Smooth muscle cell of trachea (primary cell): ENCODE measurements at places on chromosomes 6 and 20. TPM values are rescaled to one million over a fixed set of nuclear protein-coding genes. Genes with fewer than 3 reads are reported as not detected.

The RBM24 gene
- total RNA-seq = 0.29 and 2.3 TPM in 2 replicates

The NT5E gene
- 428 and 588 TPM in 2 replicates for total RNA-seq

The SLPI gene
- total RNA-seq = 0.33 TPM in 1 of 2 replicates, not detected in the other

The TFAP2B gene
- total RNA-seq = not detected in 2 replicates

The CRISP2 gene
- not detected in 2 replicates for total RNA-seq

The VGLL2 gene
- total RNA-seq = not detected in 2 replicates

The CGA gene
- not detected in 2 replicates for total RNA-seq

The TRIM40 gene
- total RNA-seq = not detected in 2 replicates

The CCR6 gene
- total RNA-seq = not detected in 2 replicates

The SYNDIG1 gene
- total RNA-seq = 0.17 TPM in 1 of 2 replicates, not detected in the other

The SUPT3H gene
- 13.1 and 15.1 TPM in 2 replicates for total RNA-seq

The SYNE1 gene
- 106 and 127 TPM in 2 replicates for total RNA-seq

The SIRPG gene
- not detected in 2 replicates for total RNA-seq

The KCNK15 gene
- total RNA-seq = 0.29 and 1.3 TPM in 2 replicates

The F13A1 gene
- total RNA-seq = not detected in 2 replicates

The NKAPL gene
- 0.73 and 2.2 TPM in 2 replicates for total RNA-seq

The HTR1E gene
- not detected in 2 replicates for total RNA-seq

The SLC35D3 gene
- not detected in 2 replicates for total RNA-seq

The COL21A1 gene
- total RNA-seq = 4.6 and 17.6 TPM in 2 replicates

The MYBL2 gene
- 0.66 and 7.0 TPM in 2 replicates for total RNA-seq

The PCMTD2 gene
- total RNA-seq = 41.3 and 41.7 TPM in 2 replicates

The UTRN gene
- total RNA-seq = 135 and 142 TPM in 2 replicates

The ANGPT4 gene
- total RNA-seq = not detected in 2 replicates

The FAM209A gene
- not detected in 2 replicates for total RNA-seq

The TREM1 gene
- total RNA-seq = 0.50 TPM in 1 of 2 replicates, not detected in the other

The PDE10A gene
- 1.5 and 2.5 TPM in 2 replicates for total RNA-seq

The PGC gene
- not detected in 2 replicates for total RNA-seq

The AKAP7 gene
- total RNA-seq = 3.1 and 3.8 TPM in 2 replicates

The CDH26 gene
- 0.50 TPM in 1 of 2 replicates, not detected in the other for total RNA-seq

The SLC16A10 gene
- not detected in 2 replicates for total RNA-seq

The C6orf15 gene
- total RNA-seq = not detected in 2 replicates

The PROKR2 gene
- not detected in 2 replicates for total RNA-seq

The PARD6B gene
- total RNA-seq = 0.44 and 0.66 TPM in 2 replicates

The PDYN gene
- not detected in 2 replicates for total RNA-seq

The LTA gene
- total RNA-seq = not detected in 2 replicates

The MTFR2 gene
- 0.66 and 2.9 TPM in 2 replicates for total RNA-seq

The HLA-DPB1 gene
- 1.8 and 10.0 TPM in 2 replicates for total RNA-seq

The IP6K3 gene
- 0.50 TPM in 1 of 2 replicates, not detected in the other for total RNA-seq

The NRN1 gene
- 0.29 and 0.83 TPM in 2 replicates for total RNA-seq

The PPP1R16B gene
- total RNA-seq = under 0.01 and 0.15 TPM in 2 replicates

The MAFB gene
- total RNA-seq = 1.0 and 3.3 TPM in 2 replicates

The RIMS4 gene
- total RNA-seq = under 0.01 and 0.17 TPM in 2 replicates
